Muscle of leg (tissue), 16 donors: ENCODE measurements at places on chromosomes 12 and 14. TPM values are rescaled to one million over a fixed set of nuclear protein-coding genes. Genes with fewer than 3 reads are reported as not detected.

DNA sequence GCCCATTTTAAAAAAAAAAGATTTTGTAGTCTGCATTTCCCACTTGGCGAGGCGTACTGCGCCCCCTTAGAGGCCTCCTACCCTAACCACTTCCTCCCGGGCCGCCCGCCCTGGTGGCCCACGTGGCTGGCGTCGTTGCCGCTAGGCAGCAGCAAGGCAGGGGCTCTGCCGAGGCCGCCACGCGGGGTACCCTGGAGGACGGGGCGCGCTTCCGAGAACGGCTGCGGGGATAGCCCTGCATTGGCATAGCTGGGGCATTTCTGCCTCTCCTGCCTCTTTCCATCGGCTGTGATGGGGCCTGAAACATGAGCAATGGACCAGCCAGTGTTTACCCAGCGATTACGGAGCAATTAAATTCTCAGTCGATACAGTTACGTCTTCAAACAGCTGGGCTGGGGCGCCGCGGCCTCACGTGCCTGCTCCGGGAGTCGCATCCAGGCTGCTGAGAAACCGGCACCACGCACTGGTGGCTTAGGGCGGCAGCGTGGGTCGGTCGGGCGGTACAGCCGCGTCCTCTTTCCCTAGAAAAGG lies 38.0 kb downstream of the IQSEC3 start:
- DNase-seq = peak; percentile 42

DNA sequence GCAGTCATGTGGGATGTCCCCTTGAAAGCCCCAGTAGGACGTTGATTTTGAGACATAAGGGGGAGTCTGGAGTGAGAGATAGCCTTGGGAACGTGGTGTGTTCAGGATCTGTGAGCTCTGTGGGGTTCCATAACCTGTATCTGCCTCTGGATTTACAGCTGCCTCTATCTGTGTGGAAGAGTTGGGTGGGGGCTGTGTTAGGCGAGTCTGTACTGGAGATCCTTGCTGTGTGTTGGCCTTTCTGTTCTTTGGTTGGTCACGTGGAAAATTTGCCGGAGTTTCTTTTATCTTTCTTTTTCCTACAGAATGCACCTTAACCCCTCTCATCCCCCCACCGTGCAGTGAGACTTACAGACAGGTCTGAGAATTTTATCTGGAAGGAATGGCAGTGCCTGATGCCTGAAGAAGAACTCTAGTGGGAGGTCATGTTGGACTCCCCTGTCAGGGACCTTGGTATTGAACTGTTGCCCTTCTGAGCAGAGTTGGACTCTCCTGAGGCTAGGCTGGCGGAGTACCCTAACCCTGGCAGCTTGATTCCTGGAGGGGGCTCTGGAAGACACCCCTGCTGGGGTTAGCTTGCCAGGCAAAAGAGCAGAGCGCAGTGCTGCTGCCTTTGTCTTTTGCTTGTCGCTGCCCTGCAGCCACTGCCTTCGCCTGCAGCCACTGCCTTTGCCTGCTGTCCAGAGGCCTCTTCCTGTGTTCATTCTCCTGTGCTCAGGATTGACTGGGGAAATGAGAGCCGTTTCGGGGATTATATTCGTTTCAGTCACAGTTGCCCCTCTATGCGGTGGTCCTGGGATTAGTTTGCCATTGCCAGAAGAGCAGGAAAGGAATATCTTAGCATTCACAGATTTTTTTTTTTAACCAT lies 34.1 kb downstream of the ZNF664 start:
- no peak for DNase-seq

DNA sequence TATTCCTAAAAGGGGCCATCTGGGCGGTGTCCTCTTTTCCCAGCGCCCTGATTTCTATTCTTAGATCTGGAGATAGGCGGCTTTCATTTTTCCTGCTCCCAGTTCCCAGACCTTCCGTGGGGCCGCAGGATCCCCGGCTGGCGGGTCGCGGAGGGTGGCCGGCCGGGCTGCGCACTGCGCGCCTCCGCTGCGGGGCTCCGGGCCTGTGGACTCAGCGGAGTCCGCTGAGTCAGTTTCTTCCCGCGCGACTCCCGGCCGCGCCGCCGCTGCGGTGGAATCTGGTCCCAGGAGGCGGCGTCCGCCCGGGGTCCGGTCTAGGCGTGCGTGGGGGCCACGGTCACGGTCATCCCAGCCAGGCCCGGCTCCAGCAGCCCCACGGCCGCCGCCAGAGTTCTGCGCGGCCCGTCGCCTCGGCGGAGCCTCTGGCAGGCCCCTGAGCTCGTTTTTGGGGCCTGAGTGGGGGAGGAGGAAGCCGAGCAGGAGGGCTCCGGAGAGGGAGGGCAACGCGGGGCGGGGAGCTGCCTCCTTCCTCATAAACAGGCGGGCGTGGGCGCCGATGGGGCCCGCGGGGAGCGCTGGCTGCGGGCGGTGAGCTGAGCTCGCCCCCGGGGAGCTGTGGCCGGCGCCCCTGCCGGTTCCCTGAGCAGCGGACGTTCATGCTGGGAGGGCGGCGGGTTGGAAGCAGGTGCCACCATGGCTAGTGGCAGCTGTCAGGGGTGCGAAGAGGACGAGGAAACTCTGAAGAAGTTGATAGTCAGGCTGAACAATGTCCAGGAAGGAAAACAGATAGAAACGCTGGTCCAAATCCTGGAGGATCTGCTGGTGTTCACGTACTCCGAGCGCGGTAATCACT lies at the start of gene LRRK2:
Gene LRRK2, plus strand, starts transcription at position 559 of the 853 bp plus-strand sequence. Its CDS starts 135 bp downstream, at position 694.
- peak; percentile 91 for DNase-seq

GRCh38 chr14:96214793-96215192 lies 10.2 kb downstream of the BDKRB2 start:
- peak; percentile 84 for DNase-seq

The FBXL14 gene
- total RNA-seq = 3.3 TPM
